ENCODE measurements at places on chromosomes 1 and 21.
A peak's percentile ranks its signal among the peaks of the same experiment; 100 is the strongest.

DNA sequence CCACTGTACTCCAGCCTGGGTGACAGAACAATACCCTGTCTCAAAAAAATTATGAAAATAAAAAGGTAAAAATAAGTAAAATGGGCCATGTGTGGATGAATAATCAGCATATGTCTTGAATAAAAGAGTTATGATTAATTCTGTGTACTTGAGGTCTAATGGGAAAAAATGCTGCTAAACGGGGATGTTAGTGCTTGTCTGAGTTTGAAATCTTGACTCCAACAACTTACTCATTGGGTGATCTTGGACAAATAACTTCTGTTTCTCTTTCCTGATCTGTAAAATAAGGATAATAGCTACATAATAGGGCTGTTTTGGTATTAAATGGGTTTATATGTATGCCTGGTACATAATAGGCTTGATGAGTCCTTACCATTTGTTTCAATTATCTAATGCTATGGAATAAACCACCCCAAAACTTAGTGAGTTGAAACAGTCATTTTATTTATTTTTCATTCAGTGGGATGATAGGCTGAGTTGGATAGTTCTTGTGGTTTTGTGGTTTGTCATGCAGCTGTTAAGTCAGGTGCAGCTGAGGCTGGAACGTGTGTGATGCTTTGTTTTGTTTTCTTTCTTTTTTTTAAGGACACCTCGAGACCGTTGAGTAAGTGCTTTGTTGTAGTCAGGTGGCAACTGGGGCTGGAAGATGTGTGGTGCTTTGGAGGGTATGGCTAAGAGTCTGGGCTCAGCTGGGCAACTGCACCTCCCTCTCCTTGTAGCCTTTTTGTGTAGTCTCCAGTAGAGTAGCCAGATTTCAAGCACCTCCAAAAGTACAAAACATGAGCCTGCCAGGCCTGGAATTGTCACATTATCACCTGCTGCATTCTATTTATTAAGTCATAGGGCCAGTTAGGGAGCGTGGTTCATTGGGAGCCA is 4.9 kb downstream of the MDM4 start:
- no peak overlapping the region for H3K27ac ChIP-seq
- H3K4me3 ChIP-seq: no peak overlapping the region
- H3K27me3 ChIP-seq: no peaks in the 10 kb centered on the region
- peak; percentile 27 for DNase-seq
- H3K4me1 ChIP-seq: peaks cover 17% of the 10 kb centered on the region

GRCh38 chr1:201594575-201595245 is 55.8 kb downstream of the NAV1 start:
- H3K27me3 ChIP-seq: no peaks in the 10 kb centered on the region
- H3K4me3 ChIP-seq: no peak overlapping the region
- peaks cover 47% of the 10 kb centered on the region for H3K36me3 ChIP-seq
- H3K4me1 ChIP-seq: peaks cover 40% of the 10 kb centered on the region
- H3K27ac ChIP-seq: peak overlapping the region; percentile 91
- no peak for DNase-seq

DNA sequence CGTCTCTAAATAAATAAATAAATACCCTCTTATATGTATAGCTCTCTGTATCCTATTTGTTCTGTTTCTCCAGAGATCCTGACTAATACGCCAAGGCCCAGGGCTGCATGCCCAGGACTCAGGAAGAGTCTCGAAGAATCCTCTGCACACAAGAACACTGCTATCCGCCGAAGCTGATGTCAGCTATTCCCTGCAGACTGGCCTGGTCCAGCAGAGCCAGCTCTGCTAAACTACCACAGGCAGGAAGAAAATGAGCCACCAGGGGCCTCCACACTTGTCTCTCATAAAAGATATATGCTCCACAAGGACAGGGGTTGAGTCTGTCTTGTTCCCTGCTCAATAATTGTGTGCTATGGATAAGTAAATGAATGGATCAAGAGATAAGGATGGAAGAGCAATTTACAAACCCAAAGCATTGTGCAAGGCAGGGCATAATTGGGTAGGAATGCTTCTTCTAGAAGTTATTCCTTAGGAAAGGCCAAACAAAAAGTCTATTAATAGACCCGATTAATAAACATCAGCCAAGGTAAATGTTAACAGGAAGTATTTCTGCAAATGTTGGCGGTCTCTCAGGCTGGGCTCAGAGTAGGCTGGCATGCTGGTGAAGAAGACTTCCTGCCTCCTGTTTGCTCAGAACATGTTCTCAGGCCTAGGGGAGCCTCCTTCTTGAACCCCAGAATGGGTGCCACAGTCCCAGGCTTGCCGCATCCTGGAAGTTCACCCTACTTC is 26.3 kb upstream of the MAN1C1 start:
- H3K4me1 ChIP-seq: no peaks in the 10 kb centered on the region
- no peak overlapping the region for H3K27ac ChIP-seq
- H3K27me3 ChIP-seq: no peaks in the 10 kb centered on the region
- DNase-seq: peak; percentile 93

DNA sequence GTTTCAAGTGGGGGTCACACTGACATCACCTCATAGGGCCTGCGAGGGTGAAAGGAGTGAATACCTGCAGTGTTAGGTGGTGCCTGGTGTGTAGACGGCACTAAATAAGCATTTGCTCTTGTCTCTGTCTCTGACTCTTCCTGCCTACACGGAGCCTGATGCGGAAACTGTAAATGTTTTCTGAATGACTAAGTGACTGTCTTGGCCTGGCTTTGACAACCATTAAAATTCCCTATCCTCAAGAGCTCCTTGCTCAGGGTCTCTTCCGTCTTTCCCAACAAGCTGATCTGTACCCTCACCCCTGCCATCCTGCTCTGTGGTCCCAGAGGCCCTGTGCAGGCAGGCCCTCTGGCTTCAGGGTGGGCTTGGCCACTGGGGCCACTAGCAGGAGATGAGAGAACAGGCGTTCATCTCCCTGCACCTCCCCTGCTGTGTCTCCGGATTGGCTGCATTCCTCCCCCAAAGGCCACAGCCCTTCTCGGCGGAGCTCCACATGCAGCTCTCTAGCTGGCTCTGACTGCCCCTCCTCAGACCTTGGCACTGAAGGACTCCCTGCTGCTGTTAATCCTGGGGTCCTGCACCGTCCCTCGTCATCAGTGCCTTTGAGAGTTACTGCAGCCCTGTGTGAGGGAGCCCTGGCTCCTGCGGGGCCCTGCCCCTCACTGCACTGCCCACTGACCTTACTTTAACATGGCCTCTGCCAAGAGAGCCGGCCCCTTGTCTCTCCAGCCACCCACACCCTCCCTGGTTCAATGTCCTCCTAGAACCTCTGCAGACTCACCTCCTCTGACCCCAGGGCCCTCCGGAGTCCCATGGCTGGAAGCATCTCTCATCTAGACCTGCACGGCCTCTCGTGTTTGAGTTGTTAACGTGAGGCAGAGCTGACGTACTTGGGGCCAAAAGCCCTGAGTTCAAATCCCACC is 211.1 kb downstream of the MATN1 start:
- H3K27ac ChIP-seq: no peak overlapping the region
- no peak for DNase-seq
- H3K4me3 ChIP-seq: no peak overlapping the region
- no peaks in the 10 kb centered on the region for H3K36me3 ChIP-seq

- no peaks in the 10 kb centered on the region for H3K27me3 ChIP-seq
- H3K4me1 ChIP-seq: no peaks in the 10 kb centered on the region
- DNase-seq: no peak
- no peak overlapping the region for H3K4me3 ChIP-seq
- peaks cover 12% of the 10 kb centered on the region for H3K36me3 ChIP-seq
- H3K27ac ChIP-seq: no peak overlapping the region
Observed at GRCh38 chr1:117104986-117105385, 16.6 kb downstream of the TRIM45 start.

- no peak for DNase-seq
- H3K36me3 ChIP-seq: no peaks in the 10 kb centered on the region
- no peaks in the 10 kb centered on the region for H3K4me1 ChIP-seq
- H3K27ac ChIP-seq: no peak overlapping the region
- no peaks in the 10 kb centered on the region for H3K27me3 ChIP-seq
Observed at GRCh38 chr1:226845624-226846023, 24.8 kb upstream of the PSEN2 start.

- DNase-seq: no peak
- H3K36me3 ChIP-seq: no peaks in the 10 kb centered on the region
- peaks cover 29% of the 10 kb centered on the region for H3K4me1 ChIP-seq
- H3K27ac ChIP-seq: peak overlapping the region; percentile 87
- H3K27me3 ChIP-seq: no peaks in the 10 kb centered on the region
- H3K4me3 ChIP-seq: no peak overlapping the region
Observed at GRCh38 chr1:77371396-77371795, 89.6 kb downstream of the AK5 start.

DNA sequence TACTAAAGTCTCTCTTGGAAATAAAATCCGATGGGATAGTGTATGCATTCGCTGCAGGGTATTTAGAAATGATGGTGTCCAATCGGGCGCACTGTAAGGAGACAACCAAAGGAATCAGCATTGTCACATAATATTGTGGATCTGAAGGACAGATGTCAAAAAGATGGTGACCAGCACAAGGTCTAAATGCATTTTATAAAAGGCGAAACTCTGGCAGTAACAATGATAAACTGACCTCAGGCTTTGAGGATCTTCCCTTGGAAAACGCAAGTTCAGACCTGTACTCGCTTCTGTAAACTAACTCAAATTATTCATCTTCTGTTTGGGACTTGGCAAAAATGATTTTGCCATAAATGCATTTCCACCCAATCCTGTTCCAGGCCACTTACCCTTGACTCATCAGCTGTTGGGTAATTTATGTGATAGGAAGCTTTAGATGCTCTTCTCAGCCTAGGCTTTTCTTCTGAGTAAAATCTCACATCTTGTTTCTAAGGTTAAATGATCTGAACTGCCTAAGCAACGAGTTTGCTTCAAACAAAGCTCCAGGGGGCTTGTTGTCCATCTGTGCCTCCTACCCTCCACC is 33.8 kb downstream of the STPG1 start:
- no peaks in the 10 kb centered on the region for H3K27me3 ChIP-seq
- peaks cover 19% of the 10 kb centered on the region for H3K4me1 ChIP-seq
- no peak overlapping the region for H3K4me3 ChIP-seq
- DNase-seq: peak; percentile 92

- H3K36me3 ChIP-seq: no peaks in the 10 kb centered on the region
Observed at GRCh38 chr21:24112020-24112419, 1495.3 kb downstream of the MRPL39 start.

DNA sequence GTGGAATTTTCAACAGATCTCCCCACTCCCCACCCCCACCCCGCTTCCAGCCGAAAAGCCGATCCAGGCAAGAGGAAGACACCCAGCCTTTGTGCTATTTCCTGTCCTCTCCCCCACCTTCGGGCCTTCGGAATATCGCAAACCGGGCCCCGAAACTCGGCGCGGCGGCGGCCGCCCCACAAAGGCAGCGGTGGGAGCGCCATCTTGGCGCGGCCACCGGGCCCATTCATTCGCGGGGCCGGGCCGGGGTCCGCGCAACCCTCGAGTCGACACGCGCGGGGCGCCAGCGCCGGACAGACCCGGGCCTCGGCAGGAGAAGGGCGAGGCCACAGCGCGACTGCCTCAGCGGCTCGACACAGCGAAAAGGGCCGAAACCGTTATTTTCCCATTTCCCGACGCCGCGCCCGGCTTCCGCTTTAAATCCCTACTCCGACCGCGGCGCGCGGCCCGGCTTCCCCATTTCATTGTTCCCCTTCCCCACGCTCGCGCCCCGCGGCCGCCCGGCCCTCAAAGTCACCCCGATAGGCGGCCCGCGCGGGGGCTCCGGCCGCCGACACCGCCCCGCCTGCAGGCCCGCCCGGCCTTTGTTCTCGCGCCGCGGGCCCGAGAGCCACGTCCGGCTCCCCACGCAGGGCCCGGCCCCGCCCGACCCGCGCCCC is 911 bp downstream of the GNB1 start:
- peak overlapping the region; percentile 88 for H3K4me3 ChIP-seq
- H3K4me1 ChIP-seq: peaks cover 25% of the 10 kb centered on the region
- H3K36me3 ChIP-seq: no peaks in the 10 kb centered on the region
- H3K27me3 ChIP-seq: no peaks in the 10 kb centered on the region
- peak; percentile 97 for DNase-seq
- H3K27ac ChIP-seq: peak overlapping the region; percentile 70

GRCh38 chr1:56922070-56922469 is 43.7 kb downstream of the C8B start:
- H3K27ac ChIP-seq: no peak overlapping the region
- H3K4me3 ChIP-seq: no peak overlapping the region
- H3K27me3 ChIP-seq: no peaks in the 10 kb centered on the region

- H3K4me3 ChIP-seq: no peak overlapping the region
- no peaks in the 10 kb centered on the region for H3K4me1 ChIP-seq
- DNase-seq: no peak
- no peak overlapping the region for H3K27ac ChIP-seq
Observed at GRCh38 chr1:45563843-45564242, 13.2 kb downstream of the AKR1A1 start.

DNA sequence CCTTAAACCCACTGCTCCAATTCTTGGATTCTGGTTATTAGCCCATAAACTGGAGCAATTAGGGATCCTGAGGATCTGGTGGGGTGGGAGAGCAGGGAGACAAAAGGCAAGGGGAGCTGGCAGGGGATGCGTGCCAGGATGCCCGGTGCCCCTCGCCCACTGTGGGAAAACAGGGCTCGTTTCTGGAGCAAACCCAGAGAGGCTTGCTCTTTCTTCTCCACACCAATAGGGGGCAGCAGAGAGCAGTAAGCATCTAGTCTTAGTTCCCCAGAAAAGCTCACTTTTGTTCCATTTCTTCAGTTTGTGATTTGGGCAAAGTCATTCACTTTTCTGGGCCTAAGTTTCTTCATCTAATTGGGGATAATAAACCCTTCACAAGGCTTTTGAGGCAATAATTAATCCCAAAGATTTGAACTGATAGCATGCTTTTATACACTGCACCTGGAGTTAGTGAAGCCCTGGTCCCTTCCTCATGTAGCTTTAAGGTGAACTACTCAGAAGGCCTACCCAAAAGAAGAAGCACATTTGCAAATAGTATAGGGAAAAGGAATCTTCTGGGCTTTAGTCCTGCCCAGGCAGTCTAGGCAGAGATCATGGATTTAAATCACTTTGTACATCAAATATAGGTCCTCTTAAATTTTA is 160.6 kb upstream of the USP24 start:
- H3K27me3 ChIP-seq: no peaks in the 10 kb centered on the region
- no peak overlapping the region for H3K27ac ChIP-seq
- H3K36me3 ChIP-seq: no peaks in the 10 kb centered on the region
- no peaks in the 10 kb centered on the region for H3K4me1 ChIP-seq
- H3K4me3 ChIP-seq: no peak overlapping the region

GRCh38 chr1:66342707-66343106 is 191.2 kb upstream of the SGIP1 start:
- peaks cover 26% of the 10 kb centered on the region for H3K4me1 ChIP-seq
- H3K27me3 ChIP-seq: no peaks in the 10 kb centered on the region
- H3K4me3 ChIP-seq: no peak overlapping the region

- H3K27me3 ChIP-seq: no peaks in the 10 kb centered on the region
- no peak for DNase-seq
- H3K4me1 ChIP-seq: no peaks in the 10 kb centered on the region
- no peaks in the 10 kb centered on the region for H3K36me3 ChIP-seq
- no peak overlapping the region for H3K27ac ChIP-seq
- no peak overlapping the region for H3K4me3 ChIP-seq
Observed at GRCh38 chr1:50218344-50219120, 109.8 kb downstream of the ELAVL4 start.

GRCh38 chr1:206744683-206745082 is 25.9 kb upstream of the IL19 start:
- H3K4me1 ChIP-seq: no peaks in the 10 kb centered on the region
- no peak for DNase-seq
- H3K36me3 ChIP-seq: no peaks in the 10 kb centered on the region
